ENCODE measurements at places on chromosomes 6 and 20.
A peak's percentile ranks its signal among the peaks of the same experiment; 100 is the strongest.

- no peak for DNase-seq
Measured at GRCh38 chr6:142275236-142276006, 26.4 kb upstream of the ADGRG6 start.

DNA sequence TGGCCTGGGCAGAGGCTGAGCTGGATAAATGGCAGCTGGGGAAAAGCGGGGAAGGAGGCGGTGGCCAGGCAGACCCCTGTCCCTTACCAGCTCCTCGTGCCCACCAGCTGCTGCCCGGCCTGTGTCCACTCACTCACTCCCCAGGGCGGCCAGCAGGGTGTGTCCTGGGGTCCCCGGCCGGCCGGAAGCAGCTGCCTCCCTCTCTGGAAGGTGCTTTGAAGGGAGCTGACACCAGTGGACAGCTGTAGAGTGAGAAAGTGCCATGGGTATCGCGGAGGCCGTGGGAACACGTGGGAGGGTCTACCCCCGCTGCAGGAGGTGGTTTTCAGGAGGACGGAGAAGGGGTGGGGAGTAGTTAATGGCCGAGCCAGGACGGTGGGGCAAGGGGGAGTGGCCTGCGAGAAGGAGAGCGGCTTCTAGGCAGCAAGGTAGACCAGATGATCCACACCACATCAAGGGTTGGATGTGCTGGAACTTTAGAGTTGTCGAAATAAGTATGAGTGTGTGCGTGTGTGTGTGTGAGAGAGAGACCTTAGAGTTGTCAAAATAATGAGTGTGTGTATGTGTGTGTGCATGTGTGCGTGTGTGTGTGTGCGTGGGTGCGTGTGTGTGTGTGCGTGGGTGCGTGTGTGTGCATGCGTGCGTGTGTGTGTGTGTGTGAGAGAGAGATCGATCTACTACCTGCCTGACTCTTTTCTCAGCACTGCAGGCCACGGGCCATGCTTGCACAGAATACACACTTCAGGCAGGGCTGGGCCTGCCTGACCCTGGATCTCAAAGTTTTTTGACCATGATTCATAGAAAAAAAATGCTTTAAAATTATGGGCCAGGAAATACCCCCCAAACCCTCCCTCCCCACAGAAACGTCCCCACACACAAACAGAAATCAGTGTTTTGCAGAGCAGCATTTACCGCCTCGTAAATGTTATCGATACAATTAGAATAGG is 43.9 kb downstream of the CDH4 start:
- DNase-seq: no peak

DNA sequence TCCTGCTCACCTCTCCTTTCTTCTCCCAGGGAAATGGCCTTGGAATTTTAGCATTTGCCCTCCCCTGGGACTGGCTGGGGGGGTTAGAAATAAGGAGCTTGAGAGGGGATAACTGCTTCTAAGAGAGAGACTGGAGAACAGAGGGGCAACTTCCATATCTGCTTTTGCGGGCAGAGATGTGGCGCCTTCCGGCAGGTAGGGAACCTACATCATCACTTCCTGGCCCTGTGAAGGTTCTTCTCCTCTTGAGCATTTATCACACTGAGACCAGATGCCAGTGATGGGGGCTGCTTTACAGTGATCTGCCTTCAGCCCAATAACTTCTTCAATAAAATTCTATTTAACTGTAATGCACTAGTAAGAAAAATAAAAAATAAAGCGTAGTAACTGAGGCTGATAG is 48.1 kb downstream of the TBC1D7 start:
- DNase-seq: no peak

DNA sequence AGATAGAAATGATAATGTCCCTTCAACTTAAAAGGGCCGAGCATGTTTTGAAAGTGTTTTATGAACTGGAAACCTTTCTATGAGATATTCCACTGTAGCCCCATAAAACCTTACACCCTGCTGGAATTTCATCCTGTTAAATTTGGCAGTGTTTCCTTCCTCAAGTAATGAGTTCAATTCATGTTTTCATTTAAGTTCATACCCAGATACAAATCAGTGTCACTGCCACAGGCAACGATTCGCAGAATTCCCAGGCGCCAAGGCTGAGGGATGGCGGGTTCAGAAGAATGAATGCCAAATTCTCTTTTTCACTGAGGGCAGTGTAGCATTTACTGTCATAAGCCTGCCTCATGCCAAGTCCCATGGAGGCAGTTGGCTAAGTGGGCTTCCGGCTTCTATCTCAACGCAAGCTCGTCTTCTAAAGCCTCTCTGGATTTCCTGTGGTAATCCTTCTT is 511.8 kb upstream of the ID4 start:
- no peak for DNase-seq

- no peak for DNase-seq
Measured at GRCh38 chr6:136341967-136342366, 52.3 kb upstream of the BCLAF1 start.

DNA sequence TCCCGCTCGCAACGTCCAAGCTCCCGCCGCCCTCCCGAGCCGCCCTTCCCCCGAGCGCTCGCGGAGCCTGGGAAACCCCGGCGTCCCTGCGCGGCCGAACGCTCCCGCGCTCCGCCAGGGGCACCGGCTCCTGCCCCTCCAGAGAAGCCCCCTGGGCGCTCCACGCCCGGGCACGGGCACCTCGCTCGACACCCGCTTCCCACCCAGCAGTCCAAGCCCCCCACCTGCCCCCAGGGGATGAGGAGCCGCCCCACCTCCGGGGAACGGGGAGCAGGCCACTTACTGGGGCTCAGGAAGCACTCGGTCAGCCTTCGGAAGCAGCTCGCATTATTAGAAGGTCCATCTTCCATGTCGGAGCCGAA is 1.4 kb downstream of the PDE10A start:
- no peak for DNase-seq

DNA sequence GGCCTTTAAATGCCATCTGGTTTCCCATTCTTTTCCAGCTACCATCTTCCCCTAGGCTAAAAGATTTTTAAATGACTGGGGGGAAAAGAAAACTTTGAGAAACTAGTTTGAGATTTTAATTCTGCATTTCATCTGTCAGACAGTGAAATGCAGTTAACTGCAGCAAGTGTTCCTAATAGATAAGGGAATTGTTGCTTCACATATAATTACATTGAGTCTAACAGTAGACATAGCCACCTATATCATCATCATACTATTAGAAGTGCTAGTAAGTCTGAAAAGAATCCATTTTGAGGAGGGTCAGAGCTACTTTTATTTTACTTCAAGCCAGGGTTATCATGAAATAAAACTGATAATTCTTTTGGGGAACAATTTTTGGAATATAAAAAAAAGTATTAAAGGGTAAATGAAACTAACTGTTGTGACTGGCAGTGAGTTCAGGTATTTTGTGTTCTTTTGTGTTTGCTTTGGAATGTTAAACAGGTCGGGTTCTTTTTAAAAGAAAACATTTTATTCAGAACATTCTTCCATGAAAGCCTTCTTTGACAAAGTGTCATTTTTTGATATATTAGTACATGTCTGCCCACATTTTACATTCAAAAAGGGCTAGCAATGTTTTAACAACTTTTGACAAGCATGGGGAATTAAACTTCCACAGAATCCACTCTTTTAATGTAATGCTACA is 170.1 kb downstream of the HS3ST5 start:
- DNase-seq: no peak

DNA sequence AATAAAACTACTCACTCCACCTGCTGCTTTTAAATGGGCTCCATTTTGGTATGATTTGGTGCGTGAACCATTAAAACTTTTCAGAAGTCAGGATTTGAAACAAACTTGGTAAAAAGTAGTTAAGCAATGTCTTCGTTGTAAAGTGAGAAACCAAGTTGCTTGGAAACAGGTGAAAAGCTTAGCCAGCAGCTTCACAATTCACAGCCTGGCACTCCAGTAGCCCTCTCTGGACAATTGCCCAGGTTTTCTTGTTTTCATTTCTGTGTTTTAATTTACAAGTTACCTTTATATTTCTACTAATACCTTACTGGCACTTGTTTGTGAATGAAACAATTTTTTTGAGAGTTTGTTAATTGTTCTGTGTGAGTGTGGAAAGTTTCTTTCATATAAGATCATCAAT is 12.8 kb downstream of the NT5E start:
- no peak for DNase-seq

GRCh38 chr6:168333039-168333438 is 13.5 kb upstream of the DACT2 start:
- no peak for DNase-seq

DNA sequence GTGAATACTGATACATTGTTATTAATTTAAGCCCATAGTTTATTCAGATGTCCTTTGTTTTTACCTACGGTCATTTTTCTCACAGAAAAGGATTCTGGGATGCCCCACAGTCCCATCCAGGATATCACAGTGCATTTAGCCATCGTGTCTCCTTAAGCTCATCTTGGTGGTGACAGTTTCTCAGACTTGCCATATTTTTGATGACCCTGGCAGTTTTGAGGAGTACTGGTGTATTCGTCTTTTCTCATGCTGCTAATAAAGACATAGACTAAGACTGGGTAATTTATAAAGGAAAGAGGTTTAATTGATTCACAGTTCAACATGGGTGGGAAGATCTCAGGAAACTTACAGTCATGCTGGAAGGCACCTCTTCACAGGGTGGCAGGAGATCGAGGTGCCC is 295.9 kb upstream of the CDH4 start:
- DNase-seq: no peak

DNA sequence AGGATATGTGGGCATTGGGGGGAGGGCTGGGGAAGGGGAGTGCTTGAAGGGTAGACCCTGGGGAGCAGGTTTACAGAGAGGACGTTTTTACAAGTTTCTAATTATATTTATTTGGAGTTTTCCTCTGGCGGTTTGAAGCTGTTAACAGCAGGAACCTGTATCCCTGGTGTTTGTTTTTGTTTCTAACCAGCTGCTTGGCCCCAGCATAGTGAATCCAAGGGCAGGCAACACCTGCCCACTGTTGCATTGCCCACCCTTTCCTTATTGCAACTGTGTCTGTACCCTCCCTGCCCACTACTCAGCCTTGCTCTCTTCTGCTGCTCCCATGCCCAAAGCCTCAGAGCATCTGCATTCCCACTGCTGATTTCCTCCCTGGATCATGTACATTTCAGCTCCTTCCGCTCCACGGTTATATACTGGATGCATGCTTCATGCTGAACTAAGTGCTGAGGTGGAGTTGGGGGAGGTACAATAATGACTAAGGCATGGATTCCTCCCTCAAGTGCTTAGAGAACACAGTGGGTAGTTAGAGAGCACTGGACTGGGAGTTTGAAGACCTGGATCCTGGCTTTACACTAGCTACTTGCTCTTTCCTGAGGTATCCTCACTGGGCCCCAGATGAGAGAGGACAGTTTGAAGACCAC is 6.0 kb downstream of the SCUBE3 start:
- DNase-seq: no peak

- DNase-seq: no peak
Measured at GRCh38 chr6:160139420-160139851, 17.8 kb downstream of the SLC22A1 start.

GRCh38 chr6:167547751-167548150 is 222.9 kb downstream of the TTLL2 start:
- no peak for DNase-seq

DNA sequence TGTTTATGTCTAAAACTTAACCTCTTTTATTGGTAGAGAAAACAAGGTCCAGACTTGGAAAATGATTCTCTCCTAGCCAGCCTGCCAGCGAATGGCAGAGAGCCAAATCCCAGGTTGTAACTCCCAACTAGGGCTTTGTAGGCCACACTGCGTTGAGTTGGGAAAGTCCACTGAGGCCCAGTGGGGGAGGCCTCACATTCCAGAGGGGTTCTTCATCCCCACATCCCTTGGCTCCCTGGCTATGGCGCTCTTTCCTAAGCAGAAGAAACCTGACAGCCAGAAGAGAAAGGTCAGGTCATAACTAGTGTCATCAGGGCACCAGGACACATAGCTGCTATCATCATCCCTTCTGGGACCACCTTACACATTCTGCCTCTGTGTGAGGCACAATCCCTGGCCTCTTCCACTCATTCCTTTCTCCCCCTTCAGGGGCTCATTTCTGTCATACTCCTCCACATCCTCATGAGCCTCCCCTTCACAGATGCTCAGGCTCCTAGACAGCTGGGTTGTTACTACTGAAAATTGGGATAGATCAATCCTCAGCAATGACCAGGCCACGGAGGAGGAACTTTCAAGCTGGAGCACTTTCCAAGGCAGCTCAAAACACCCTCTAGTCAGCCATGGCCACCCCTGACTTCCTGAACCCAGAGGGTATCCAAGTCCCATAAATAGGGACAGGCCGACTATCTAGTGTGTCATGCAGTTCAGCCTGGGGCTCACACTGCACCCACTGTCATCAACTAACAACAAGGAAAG is 48.6 kb downstream of the TCP11 start:
- no peak for DNase-seq

- no peak for DNase-seq
Measured at GRCh38 chr6:118859517-118860064, 34.4 kb upstream of the ASF1A start.

- DNase-seq: peak; percentile 46
Measured at GRCh38 chr20:21100578-21101452, 5.3 kb downstream of the LINC00237 start.

GRCh38 chr20:18019068-18019467 is 38.6 kb downstream of the OVOL2 start:
- DNase-seq: no peak

- DNase-seq: peak; percentile 98
Measured at GRCh38 chr20:325045-325888, at the start of gene SOX12. TSS of gene SOX12 (plus strand) at chr20:325552. CDS start at chr20:325925, 373 bp downstream.

DNA sequence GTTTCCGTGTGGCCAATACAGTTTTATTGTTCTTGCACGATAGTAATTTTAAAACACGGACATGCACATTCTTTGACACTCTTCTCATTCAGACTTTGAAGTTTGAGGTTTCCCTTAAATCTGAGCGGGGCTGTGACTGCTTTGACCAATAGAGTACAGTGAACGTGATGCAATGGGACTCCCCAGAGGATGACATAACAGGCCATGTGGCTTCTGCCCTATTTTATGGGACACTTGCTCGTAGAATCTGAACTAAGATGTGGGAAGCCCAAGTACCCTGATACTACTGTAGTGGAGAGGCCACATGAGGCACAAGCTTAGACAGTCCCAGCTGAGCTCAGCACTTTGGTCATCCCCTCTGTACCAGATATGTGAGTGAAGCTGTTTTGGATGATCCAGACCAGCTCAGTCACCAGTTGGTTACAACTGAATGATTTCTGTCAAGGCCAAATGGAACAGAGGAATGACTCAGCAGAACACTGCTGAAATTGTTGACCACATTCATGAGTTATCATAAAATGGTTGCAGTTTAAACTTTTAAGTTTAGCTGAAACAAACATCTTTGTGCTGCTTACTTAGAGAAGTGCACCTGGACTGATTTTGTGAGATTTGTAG is 279.4 kb downstream of the RFPL4B start:
- DNase-seq: no peak

DNA sequence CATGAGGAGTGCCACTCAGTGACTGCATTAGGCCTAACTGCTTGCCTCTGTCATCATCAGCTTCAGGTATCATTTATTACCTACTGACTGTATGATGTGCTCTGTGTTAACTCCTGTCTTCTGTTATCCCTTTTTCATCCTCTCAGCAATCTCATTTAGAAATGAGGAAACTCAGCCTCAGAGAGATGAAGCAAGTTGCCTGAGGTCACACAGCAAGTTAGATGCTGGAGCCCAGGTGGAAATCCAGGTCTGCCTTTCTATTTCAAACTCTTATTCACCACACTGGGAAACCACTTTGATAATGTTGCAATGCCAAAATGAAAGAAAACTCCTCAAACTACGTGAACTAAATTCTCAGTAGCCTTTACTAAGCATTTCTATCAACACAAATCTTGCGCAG is 1.3 kb downstream of the FERMT1 start:
- no peak for DNase-seq

GRCh38 chr6:32096087-32096393 is 13.1 kb downstream of the TNXB start:
- DNase-seq: no peak
